ENCODE measurements at places on chromosomes 5 and 9.

- no peak for DNase-seq
Measured at GRCh38 chr5:141094481-141095262, at the start of gene PCDHB2. Gene PCDHB2 (plus strand): TSS chr5:141094615. CDS start chr5:141094791, 176 bp downstream.

DNA sequence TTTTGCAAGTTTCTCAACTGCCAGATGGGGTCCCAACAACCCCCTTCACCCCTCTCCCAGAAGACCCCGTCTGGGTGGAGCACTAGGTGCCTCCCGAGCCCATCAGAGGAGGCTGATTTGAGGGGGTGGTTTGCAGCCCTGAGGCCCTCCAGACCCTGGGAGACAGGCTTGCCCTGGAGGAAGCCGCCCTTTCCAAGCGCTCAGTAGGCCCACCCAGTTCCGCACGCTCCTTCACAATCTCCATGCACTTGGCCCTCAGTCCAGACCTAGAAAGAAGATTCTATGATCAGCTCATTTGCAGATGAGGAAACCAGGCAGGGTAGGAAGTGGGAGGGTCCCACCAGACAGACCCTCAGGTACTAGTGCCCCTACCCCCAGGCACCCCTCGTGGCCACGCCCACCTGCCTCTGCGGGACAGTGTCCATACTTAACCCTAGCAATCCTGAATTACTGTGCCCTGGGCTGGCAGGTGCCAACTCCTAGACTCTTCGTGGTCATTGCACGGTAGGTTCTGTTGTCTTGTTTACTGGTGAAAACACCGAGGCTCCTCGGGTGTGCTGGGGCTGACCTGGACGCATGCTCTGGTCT lies 22.3 kb downstream of the OR2V1 start:
- no peak for DNase-seq

DNA sequence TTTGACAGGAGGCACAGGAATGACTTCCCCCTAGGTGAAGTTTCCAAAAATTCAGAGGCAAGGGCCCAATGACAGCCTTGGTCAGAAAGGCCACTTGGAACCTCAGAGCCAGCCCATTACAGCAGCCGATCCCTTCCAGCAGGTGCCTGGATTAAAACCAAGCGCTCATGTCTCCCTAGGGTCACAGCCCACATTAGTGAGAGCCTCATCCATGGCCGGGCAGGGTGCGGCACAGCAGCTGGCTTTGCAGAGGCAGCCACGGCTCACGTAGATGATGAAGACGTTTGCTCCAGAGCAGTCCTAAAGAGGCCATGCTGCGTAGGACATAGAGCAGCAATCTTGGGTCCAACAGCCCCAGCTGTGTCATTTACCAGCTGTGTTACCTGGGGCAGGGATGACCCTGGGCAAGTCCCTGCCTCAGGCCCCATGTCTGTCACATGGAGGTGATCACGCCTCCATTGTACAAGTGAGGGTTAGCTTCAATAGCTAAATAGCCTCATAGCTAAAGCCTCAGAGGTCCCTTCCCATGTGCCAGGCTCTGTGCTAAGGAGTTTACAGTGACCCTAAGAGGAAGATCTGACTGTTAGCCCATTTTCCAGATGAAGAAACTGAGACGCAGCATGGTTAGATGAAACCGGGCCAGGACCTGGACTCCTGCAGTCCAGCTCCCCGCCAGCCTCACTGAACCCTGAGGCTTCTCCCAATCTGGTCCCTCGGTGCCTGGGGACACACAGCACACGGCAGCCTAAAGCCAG lies 39.2 kb downstream of the NEK6 start:
- DNase-seq, result no peak

DNA sequence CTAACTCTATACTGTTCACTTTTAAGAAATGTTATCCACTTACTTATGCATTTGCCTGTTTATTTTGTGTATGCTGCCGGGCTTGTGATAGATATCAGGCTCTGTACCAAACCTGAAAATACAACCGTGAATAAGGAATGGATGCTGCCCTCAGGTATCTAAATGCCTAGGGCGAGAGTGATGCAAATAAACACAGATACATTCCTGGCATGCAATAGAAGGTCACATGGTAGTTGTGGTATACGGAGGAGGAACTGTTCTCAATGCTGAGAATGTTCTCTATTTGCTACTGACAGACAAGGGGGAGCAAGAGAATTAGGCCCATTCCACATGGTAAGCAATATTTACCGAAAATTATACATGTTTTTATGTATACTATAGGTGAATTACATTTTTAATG lies 227.8 kb downstream of the ICE1 start:
- DNase-seq, result no peak

DNA sequence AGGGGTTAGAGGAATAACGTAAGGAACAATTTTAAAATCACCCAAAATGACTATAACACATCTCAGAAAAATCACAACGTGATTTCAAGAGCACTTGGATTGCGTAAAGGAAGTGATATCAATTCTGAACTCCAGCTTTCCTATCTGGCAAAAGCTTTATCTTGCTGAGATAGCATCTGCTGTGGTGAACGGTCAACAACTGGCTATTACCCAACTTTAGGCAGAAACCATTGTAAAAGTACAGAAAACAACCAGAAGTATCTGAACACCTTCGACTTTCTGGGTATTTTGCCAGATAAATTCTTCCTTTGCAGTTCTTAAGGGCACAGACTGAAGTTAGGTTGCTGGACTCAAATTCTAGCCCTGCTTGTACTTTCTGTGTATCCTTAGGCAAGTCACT lies 9.2 kb downstream of the ABLIM3 start:
- DNase-seq, result no peak

DNA sequence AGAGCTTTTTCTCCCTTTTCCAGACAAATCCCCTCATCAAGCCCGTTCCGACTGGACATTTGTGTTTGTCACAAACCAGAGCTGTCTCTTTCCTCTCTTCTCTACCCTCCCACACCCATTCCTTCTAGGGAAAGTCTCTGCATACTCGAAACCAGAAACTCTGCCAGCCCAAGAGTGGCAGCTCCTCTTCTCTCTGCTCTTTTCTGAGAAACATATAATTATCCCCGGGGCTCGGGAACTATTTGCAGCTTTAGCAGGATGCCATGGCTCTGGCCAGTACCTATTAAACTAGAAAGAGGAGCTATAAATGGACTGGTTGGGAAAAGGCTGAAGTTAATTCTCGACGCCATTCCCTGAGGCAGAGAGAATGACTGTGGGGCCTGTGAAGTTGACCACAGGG lies 82.6 kb downstream of the SH3PXD2B start:
- no peak for DNase-seq

DNA sequence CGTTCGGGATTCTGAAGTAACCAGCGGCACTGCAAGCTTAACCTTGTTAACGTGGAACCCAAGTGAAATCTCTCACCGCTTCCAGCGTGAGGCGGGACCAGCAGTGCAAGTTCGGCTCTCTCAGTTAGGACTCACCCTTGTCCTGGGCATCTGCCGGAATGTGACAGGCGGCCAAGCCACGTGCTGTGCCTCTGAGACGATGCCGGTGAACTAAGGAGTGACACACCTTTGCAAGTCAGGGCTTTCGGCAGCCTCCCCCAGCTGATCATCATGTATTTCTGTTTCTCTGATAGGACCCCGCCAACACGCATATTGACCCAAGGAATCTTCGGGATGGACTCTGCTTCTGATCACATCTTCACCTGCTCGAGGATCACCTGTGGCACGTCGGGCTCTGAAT lies 415.0 kb upstream of the IRX1 start:
- no peak for DNase-seq

DNA sequence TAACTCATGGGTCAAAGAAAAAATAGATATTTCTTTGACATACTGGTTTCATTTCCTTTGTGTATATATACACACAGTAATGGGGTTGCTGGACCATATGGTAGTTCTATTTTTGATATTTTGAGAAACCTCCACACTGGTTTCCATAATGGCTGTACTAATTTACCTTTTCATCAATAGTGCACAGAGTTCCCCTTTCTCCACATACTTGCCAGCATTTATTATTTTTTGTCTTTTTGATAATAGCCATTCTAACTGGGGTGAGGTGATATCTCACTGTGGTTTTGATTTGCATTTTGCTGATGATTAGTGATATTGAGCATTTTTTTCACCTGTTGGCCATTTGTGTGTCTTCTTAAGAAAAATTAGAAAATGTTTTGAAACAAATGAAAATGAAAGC lies 78.4 kb upstream of the CKMT2 start:
- no peak for DNase-seq

GRCh38 chr5:136070486-136071285 lies 41.9 kb downstream of the TGFBI start:
- DNase-seq, result no peak

DNA sequence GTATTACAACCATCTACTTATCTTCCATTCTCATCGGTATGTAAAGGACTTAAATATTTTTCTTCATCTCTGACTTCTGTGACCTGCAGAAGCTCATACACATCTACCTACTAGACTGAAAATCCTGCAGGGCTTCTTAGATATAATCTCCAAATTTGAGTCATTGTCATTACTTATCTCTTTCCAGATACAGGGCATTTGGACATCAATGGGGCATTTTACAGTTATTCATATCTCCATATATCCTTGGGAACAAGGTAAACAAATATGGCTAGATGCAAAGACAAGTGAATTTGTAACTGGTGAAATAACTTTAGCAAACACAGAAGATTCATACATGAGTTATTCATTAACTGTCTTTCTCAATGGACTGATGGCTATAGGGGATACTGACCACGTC lies 37.7 kb upstream of the IL7R start:
- no peak for DNase-seq

GRCh38 chr5:36029914-36030313 lies 36.8 kb downstream of the UGT3A2 start:
- no peak for DNase-seq

DNA sequence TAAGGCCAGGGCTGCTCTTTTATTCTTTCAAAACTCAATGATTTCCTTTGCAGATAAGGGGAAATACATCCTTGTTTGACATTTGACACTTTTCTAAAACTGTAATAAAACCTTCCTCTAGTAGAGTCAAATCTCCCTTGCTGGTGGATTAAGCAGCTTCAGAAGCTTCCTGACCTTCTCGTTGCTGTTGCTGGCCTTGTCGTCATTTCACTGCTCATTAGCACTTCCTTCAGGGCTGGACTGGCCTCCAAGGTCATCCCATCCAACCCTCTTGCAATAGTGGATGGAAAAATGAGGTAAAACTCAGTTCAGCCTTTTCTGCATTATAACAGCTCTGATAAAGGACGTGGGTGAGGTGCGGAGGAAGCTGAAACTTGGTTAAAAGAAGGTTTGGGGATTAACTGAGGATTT lies 1.1 kb upstream of the ADAMTSL1 start:
- DNase-seq, result peak; percentile 65

GRCh38 chr9:2085716-2086115 lies 70.6 kb downstream of the SMARCA2 start:
- DNase-seq, result peak; percentile 25

- no peak for DNase-seq
Measured at GRCh38 chr9:101229606-101230005, 155.2 kb downstream of the BAAT start.

- peak; percentile 32 for DNase-seq
Measured at GRCh38 chr5:42656651-42657015, 100.0 kb upstream of the CCDC152 start.

- DNase-seq, result no peak
Measured at GRCh38 chr5:40171971-40172370, 507.7 kb upstream of the PTGER4 start.

- DNase-seq, result peak; percentile 98
Measured at GRCh38 chr5:149320791-149321330, 24.4 kb upstream of the GRPEL2 start.

GRCh38 chr9:88438811-88439210 lies 50.6 kb downstream of the SPIN1 start:
- DNase-seq, result no peak

GRCh38 chr5:66354422-66354821 lies 210.3 kb downstream of the SREK1 start:
- no peak for DNase-seq

- DNase-seq, result no peak
Measured at GRCh38 chr5:142386137-142387023, 61.6 kb upstream of the SPRY4 start.

DNA sequence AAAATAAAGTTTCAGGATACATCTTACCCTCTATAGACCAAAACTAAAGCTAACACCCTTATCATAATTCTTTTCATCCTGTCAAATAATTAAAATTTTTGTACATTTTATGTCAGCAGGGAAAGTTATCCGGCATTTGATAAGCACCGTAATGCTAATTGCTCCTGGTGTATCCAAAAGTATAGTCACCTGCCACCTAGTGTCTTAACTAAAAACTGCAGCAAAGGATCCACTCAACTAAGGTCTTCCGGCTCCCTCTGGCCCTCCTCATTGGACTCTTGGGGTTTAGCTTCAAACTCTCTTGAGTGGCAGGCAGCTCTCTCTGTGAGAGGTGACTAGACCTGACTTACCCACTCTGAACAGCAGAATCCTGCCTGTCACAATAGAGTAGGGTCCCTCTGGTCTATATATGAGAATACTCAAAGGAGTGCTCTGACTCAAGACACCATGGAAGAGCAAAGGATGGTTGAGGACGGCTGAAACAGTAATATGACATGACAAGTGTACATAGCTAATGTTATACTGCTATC lies 60.4 kb upstream of the CAST start:
- DNase-seq, result peak; percentile 75

- no peak for DNase-seq
Measured at GRCh38 chr9:116223926-116224325, 70.3 kb downstream of the PAPPA start.

- DNase-seq, result no peak
Measured at GRCh38 chr5:173660481-173661280, 44.2 kb upstream of the BOD1 start.

GRCh38 chr5:61313960-61314681 lies 17.9 kb upstream of the ZSWIM6 start:
- DNase-seq, result peak; percentile 95

- peak; percentile 6 for DNase-seq
Measured at GRCh38 chr5:32780508-32780919, 69.4 kb downstream of the NPR3 start.

- peak; percentile 63 for DNase-seq
Measured at GRCh38 chr5:103808464-103809106, 246.0 kb upstream of the NUDT12 start.

DNA sequence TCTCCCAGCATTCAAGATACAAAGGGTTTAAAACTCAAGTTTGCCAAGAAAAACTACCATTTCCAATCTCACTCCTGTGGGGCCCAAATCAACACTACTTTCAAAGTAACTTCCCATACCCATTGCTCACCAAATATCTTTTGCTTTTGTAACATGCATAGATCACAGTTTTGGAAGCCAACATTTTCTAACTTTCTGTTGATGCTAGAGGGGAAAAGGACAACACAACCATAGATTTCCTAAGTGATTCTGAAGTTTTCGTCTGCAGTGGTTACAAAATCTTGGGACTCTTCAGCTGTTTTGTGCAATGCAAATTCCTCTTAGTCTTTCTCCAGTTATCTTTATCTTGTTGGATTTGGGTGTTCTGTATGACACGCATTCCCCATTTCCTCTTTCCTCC lies 94.1 kb upstream of the PAPPA start:
- DNase-seq, result peak; percentile 18
